Stimulated activated memory B cell treated with anti-CD40 and anti-IgM and Interleukin-4, amounts not matched to agents 10 μg/mL and 1 μg/mL and 100 μg/mL, for 72 hours (primary cell): ENCODE measurements at places on chromosomes 6 and 20.

- H3K36me3 ChIP-seq: peaks cover 41% of the 10 kb centered on the region
- no peak overlapping the region for H3K27ac ChIP-seq
- no peaks in the 10 kb centered on the region for H3K27me3 ChIP-seq
- H3K4me1 ChIP-seq: no peaks in the 10 kb centered on the region
- no peak overlapping the region for H3K4me3 ChIP-seq
These were observed 109.1 kb upstream of the TIAM2 start for GRCh38 chr6:154886016-154886415.

- peaks cover 31% of the 10 kb centered on the region for H3K4me1 ChIP-seq
- peaks cover 12% of the 10 kb centered on the region for H3K36me3 ChIP-seq
- H3K4me3 ChIP-seq: no peak overlapping the region
- no peak overlapping the region for H3K27ac ChIP-seq
These were observed 69.7 kb downstream of the ANKS1A start for GRCh38 chr6:34958734-34959133.

- no peak for ATAC-seq
- no peaks in the 10 kb centered on the region for H3K27me3 ChIP-seq
- no peak overlapping the region for H3K4me3 ChIP-seq
- H3K27ac ChIP-seq: no peak overlapping the region
- H3K36me3 ChIP-seq: no peaks in the 10 kb centered on the region
These were observed 90.3 kb upstream of the IMPG1 start for GRCh38 chr6:76162811-76163210.

- ATAC-seq: no peak
- H3K4me1 ChIP-seq: no peaks in the 10 kb centered on the region
- H3K27ac ChIP-seq: no peak overlapping the region
- H3K27me3 ChIP-seq: no peaks in the 10 kb centered on the region
- no peak overlapping the region for H3K4me3 ChIP-seq
These were observed 135.1 kb upstream of the HDAC2 start for GRCh38 chr6:114106020-114106419.

- no peak for ATAC-seq
- H3K36me3 ChIP-seq: no peaks in the 10 kb centered on the region
- no peaks in the 10 kb centered on the region for H3K4me1 ChIP-seq
- H3K4me3 ChIP-seq: no peak overlapping the region
- no peak overlapping the region for H3K27ac ChIP-seq
These were observed 294.3 kb upstream of the STXBP5 start for GRCh38 chr6:146909886-146910285.

GRCh38 chr6:100084316-100084990 lies 90.4 kb upstream of the MCHR2 start:
- ATAC-seq: no peak
- H3K36me3 ChIP-seq: no peaks in the 10 kb centered on the region
- no peaks in the 10 kb centered on the region for H3K27me3 ChIP-seq
- H3K4me3 ChIP-seq: no peak overlapping the region
- no peaks in the 10 kb centered on the region for H3K4me1 ChIP-seq

GRCh38 chr20:62210496-62210855 lies 9.6 kb downstream of the HRH3 start:
- no peak for ATAC-seq
- no peak overlapping the region for H3K27ac ChIP-seq
- no peak overlapping the region for H3K4me3 ChIP-seq
- H3K36me3 ChIP-seq: no peaks in the 10 kb centered on the region
- H3K4me1 ChIP-seq: no peaks in the 10 kb centered on the region
- H3K27me3 ChIP-seq: peaks cover 47% of the 10 kb centered on the region

- H3K27me3 ChIP-seq: peaks cover 33% of the 10 kb centered on the region
- H3K27ac ChIP-seq: no peak overlapping the region
- H3K36me3 ChIP-seq: no peaks in the 10 kb centered on the region
- H3K4me3 ChIP-seq: no peak overlapping the region
- ATAC-seq: no peak
These were observed 3.3 kb upstream of the RSPO3 start for GRCh38 chr6:127115084-127115655.

DNA sequence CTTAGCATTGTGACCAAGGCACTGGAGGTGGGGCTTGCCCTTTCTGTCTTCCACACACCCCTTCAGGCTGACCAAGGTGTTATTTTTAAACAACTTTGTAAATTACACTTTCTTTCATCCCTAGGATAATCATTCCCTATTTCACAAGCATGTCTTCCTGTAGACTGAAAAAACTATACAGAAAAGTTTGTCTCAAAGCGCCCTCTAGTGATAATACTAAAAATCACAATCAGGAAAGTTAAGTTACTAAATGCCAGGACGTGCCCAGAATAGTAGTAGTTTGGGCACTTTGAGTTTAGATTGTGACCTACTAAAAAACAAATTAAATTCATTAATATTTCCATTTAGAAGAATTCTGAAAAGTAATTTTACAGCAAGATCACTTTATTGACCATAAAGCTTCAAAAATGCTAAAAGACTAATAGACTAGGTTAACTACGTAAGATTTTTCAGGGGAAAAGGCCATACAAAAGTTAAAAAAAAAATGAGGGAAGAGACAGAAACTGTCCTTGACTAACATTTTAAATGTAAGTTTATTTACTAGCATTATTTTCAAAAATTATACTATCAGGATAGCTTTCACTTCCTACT lies 123.3 kb upstream of the DUSP22 start:
- no peak overlapping the region for H3K4me3 ChIP-seq
- H3K4me1 ChIP-seq: no peaks in the 10 kb centered on the region
- no peaks in the 10 kb centered on the region for H3K27me3 ChIP-seq
- no peak for ATAC-seq

GRCh38 chr6:8904754-8905153 lies 469.4 kb upstream of the SLC35B3 start:
- no peak for ATAC-seq
- no peaks in the 10 kb centered on the region for H3K36me3 ChIP-seq
- H3K4me3 ChIP-seq: no peak overlapping the region
- no peak overlapping the region for H3K27ac ChIP-seq
- no peaks in the 10 kb centered on the region for H3K27me3 ChIP-seq

GRCh38 chr6:25556516-25556915 lies 95.5 kb upstream of the SCGN start:
- peaks cover 6% of the 10 kb centered on the region for H3K4me1 ChIP-seq
- no peaks in the 10 kb centered on the region for H3K27me3 ChIP-seq
- H3K36me3 ChIP-seq: no peaks in the 10 kb centered on the region
- H3K4me3 ChIP-seq: no peak overlapping the region
- no peak overlapping the region for H3K27ac ChIP-seq
- ATAC-seq: no peak

- no peaks in the 10 kb centered on the region for H3K36me3 ChIP-seq
- H3K4me3 ChIP-seq: no peak overlapping the region
- no peaks in the 10 kb centered on the region for H3K4me1 ChIP-seq
- no peak for ATAC-seq
- no peak overlapping the region for H3K27ac ChIP-seq
- H3K27me3 ChIP-seq: no peaks in the 10 kb centered on the region
These were observed 372.3 kb downstream of the EPHA7 start for GRCh38 chr6:93047033-93047432.

DNA sequence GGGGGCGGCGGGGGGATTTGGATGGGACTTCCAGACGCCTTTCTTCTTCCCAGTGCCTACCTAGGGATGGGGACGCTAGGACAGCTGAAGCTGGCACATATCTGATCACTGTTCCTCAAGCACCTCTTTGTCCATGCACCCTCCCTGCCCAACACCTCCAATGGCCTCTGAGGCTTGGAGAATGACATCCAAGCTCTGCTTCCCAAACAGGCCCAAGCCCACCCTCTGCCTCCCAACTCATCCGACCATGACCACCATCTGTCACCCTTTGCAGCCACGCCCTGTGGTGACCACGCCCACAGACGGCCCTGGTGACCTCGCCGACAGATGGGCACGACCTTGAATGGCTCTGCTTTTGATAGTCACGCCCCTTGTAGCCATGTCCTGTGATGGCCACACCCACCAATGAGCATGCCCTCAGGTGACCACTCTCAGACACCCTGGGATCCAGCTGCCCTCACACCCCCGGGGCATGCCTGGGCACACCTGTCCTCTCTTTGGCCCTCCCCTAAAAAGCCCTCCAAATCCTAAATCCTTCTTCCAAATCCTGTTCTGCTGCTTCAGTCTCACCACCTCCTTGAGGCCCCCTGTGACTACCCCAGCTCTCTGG lies 51.0 kb downstream of the SSR1 start:
- no peaks in the 10 kb centered on the region for H3K36me3 ChIP-seq
- H3K27ac ChIP-seq: peak overlapping the region; percentile 63
- H3K4me1 ChIP-seq: peaks cover 24% of the 10 kb centered on the region

DNA sequence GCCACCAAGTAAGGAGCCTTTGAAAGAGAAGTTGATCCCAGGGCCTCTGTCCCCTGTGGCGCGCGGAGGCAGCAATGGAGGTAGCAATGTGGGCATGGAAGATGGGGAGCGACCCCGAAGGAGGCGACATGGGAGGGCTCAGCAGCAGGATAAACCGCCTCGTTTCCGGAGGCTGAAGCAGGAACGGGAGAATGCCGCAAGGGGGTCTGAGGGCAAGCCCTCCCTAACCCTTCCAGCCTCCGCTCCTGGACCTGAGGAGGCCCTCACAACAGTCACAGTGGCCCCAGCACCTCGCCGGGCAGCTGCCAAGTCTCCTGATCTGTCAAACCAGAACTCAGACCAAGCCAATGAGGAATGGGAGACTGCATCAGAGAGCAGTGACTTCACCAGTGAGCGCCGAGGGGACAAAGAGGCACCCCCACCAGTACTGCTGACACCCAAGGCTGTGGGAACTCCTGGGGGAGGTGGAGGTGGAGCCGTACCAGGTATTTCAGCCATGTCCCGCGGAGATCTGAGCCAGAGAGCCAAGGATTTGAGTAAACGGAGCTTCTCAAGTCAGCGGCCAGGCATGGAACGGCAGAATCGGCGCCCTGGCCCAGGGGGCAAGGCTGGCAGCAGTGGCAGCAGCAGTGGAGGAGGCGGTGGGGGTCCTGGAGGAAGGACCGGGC lies 11.9 kb downstream of the PRRC2A start:
- no peak overlapping the region for H3K27ac ChIP-seq
- H3K4me3 ChIP-seq: no peak overlapping the region
- peaks cover 92% of the 10 kb centered on the region for H3K36me3 ChIP-seq
- peaks cover 5% of the 10 kb centered on the region for H3K4me1 ChIP-seq
- no peak for ATAC-seq

GRCh38 chr6:140816681-140817080 lies 1316.0 kb upstream of the GJE1 start:
- H3K36me3 ChIP-seq: no peaks in the 10 kb centered on the region
- no peak overlapping the region for H3K27ac ChIP-seq
- H3K27me3 ChIP-seq: no peaks in the 10 kb centered on the region
- ATAC-seq: no peak
- no peaks in the 10 kb centered on the region for H3K4me1 ChIP-seq
